Activated CD8-positive, alpha-beta memory T cell treated with anti-CD3 and anti-CD28 coated beads for 24 hours (primary cell): ENCODE measurements at places on chromosomes 13 and 19.

GRCh38 chr13:79447741-79448140 is 33.2 kb upstream of the NDFIP2 start:
- no peak for DNase-seq

- no peak for DNase-seq
These were observed 444 bp upstream of the NCCRP1 start for GRCh38 chr19:39196320-39196719.

DNA sequence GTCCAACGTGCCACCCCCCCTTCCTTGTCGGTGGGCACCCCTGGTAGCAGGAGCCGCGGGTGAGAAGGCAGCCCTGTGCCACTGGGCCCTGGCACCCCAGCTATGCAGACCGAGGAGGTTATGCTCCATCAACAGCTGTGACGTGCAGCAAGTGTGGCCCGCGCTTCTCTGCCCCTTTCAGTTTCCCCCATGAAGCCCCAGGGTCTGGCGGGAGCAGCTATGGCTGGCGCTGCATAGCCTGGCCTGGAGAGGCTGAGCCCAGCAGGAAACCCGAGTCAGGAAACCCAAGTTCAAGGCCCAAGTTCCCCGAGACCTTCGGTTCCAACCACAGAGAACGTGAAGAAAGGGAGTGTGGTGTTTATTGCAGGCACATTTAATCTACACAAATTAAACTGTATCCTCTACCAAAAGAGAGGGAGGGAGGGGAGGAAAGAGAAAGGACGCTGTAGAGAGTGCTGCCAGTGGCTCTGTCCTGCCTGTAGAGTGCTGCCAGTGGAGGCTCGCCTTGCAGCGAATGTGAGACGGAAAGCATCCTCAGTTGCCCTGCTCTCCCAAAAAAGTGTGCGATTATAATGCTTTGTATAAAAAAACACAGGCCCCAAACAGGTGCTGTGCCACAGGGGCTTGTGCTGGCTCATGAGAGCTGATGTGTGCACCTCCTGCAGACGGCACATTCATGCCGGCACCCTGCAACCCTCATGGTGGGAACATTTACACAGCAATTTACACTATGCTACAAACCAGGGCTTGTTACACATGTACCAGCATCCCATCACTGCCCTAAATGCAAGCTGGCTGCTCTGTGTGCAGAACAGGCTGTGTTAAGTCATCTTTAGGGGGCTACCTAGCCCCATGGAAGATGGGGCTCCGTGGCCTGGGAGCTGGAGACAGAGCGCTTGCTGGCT is 16.3 kb downstream of the POP4 start:
- peak; percentile 82 for DNase-seq

GRCh38 chr13:102318233-102318632 is 83.6 kb downstream of the FGF14 start:
- DNase-seq = no peak

- peak; percentile 91 for DNase-seq
These were observed at the start of gene ZNF814 for GRCh38 chr19:57888560-57889231. Gene ZNF814, minus strand, starts transcription at chr19:57889037. Its CDS starts 235 bp downstream, at chr19:57888802.

- DNase-seq = peak; percentile 56
These were observed 851 bp downstream of the ZNF320 start for GRCh38 chr19:52896431-52897137.

- no peak for DNase-seq
These were observed 843.8 kb upstream of the SPRY2 start for GRCh38 chr13:81184556-81185265.

GRCh38 chr13:21805733-21806132 is 134.9 kb downstream of the FGF9 start:
- DNase-seq = no peak

GRCh38 chr13:85445534-85445933 is 353.7 kb downstream of the SLITRK6 start:
- no peak for DNase-seq

DNA sequence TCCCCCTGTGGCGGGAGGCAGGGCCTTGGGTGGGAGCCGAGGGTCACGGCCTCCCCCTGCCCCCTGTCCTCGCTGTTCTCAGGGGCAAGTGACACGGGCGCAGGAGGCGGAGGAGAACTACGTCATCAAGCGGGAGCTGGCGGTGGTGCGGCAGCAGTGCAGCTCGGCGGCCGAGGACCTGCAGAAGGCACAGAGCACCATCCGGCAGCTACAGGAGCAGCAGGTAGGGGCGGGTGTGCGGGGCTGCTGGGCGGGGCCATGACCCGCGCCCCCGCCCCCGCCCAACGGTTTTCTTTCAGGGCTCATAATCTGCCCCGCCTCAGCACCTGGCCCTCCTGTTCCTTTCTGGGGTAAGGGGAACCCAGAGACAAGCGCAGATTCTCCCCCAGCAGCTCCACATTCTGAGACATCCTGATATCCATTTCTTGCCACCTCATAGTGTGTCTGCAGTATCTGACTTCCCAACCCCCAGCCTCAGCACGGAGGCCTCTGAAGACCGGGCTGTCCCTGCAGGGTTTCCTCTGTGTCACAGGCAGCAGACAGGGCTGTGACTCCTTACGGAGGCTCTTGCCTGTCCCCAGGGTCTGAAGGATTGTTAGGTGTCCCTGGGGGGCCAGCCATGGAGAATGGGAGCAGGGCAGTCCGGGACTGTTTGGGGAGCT is 15.9 kb downstream of the PRR36 start:
- DNase-seq = no peak

DNA sequence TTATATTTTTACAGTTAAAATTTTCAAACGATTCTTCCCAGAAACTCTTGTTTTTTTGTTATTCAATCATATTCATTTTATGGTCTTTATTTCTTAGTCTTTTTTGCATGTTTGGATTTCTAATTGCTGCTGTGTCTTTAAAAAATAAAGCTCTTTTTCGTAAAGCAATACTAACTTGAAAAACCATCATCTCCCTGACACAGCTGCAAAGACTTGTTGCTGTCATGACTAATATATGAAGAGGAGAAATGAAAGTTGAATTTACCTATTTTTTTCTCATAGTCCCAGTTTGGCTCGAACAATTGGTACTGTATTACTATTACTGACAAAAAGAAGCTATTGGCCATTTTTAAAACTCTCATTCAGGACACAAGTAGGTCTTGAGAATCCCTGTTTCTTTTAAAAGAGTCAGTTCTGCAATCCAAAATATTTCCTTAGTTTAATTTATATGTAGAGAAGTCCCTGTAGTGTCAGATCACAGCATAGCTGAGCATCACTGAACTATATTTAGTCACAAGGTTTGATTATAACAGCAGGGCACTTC is 12.1 kb upstream of the SPART start:
- no peak for DNase-seq

- no peak for DNase-seq
These were observed 42.0 kb downstream of the LNX2 start for GRCh38 chr13:27578121-27579030.

DNA sequence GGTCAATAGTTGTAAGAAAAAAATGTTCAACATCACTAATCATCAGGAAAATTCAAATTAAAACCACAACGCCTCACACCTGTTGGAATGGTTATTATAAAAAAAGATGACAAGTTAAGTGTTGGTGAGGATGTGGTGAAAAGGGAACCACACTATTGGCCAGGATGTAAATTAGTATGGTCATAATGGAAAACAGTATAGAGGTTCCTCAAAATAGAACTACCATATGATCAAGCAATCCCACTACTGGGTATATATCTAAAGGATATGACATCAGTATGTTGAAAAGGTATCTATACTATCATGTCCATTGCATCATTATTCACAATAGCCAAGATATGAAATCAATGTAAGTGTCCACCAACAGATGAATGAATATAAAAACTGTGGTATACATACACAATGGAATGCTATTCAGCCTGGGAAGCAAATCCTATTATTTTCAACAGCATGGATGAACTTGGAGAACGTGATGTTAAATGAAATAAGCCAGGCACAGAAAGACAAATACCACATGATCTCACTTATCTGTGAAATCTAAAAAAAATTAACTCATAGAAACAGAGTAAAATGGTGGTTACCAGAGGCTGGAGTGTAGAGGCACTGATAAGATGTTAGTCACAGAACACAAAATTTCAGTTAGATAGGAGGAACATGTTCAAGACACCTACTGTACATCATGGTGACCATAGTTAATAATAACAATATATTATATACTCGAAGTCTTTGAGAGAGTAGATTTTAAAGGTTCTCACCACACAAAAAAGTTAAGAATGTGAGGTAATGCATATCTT is 56.6 kb downstream of the TBC1D4 start:
- no peak for DNase-seq

DNA sequence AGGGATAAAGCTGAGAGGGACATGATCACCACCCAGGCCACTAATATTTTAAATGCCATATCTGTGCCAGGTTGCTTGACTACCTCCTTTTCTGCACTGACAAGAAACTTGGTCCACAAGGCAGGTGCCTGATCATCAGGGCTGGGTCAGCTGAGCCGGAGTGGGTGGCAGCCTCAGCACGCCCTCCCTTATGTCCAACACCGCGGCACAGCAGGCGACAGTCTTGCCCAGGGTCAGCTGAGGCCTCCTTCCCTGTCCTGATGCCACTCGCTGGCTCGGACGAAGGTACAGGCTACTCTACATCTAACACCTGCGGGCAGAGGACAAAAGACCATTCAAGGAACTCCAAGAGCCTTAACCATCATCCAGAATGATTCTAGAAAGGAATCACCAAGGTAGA is 16.9 kb downstream of the ZC3H4 start:
- DNase-seq = no peak

- no peak for DNase-seq
These were observed 721.9 kb upstream of the SLC10A2 start for GRCh38 chr13:103788061-103788652.

DNA sequence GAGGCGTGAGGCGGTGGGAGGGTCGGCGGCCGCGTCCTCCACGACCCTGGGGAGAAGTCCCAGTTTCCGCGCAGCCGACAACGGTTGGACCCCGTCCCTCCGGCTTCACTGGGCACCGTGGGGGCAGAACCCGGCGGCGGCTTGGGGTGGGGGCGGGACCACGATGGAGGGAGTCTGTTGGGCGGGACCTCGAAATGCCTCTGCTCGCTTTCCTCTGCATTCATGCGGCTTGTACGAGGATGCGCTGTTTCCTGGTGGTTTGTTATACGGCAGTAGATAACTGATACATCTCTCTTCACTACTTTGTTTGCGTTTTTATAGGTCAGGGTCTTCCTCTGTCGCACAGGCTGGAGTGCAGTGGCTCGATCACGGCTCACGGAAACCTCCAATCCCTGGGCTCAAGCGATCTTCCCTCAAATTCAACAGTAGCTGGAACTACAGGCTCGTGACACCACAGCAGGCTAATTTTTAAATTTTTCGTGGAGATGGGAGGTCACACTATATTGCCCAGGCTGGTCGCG is 24.6 kb upstream of the ZNF846 start:
- DNase-seq = no peak

- DNase-seq = no peak
These were observed 87.2 kb upstream of the C1QTNF9B start for GRCh38 chr13:23984546-23984945.
